A549 treated with DMSO at 1 μM for 4 hours (cell line): ENCODE measurements at places on chromosomes 1 and 21. TPM values are rescaled to one million over a fixed set of nuclear protein-coding genes. Genes with fewer than 3 reads are reported as not detected.

Gene ID3
- total RNA-seq, result 221 to 391 TPM (median 325 TPM) in 5 replicates

Gene ARHGEF16
- 3.5 to 5.8 TPM (median 5.1 TPM) in 5 replicates for total RNA-seq

Gene TSPEAR
- not detected in 5 replicates for total RNA-seq

Gene TAL1
- total RNA-seq, result not detected in 5 replicates

Gene CSF3R
- total RNA-seq, result not detected in 5 replicates

Gene GBP1
- total RNA-seq, result 0.07 to 0.16 TPM (median 0.10 TPM) in 4 of 5 replicates, not detected in the other

Gene KCNT2
- 0.05 to 0.06 TPM (median 0.05 TPM) in 3 of 5 replicates, not detected in the others for total RNA-seq

Gene ADAMTSL4
- 2.0 to 3.5 TPM (median 2.9 TPM) in 5 replicates for total RNA-seq

Gene SKI
- 19.8 to 26.8 TPM (median 24.1 TPM) in 5 replicates for total RNA-seq

Gene RAB7B
- 1.4 to 2.9 TPM (median 1.8 TPM) in 5 replicates for total RNA-seq

Gene SPRR2G
- total RNA-seq, result not detected in 5 replicates

Gene CFAP57
- total RNA-seq, result 0.31 to 0.93 TPM (median 0.34 TPM) in 5 replicates

Gene ITLN2
- total RNA-seq, result 0.14 to 0.30 TPM (median 0.14 TPM) in 3 of 5 replicates, not detected in the others

Gene TCEANC2
- total RNA-seq, result 1.6 to 4.0 TPM (median 3.1 TPM) in 5 replicates

Gene CYP4A11
- total RNA-seq, result not detected in 5 replicates

Gene IL24
- 0.16 to 0.44 TPM (median 0.40 TPM) in 5 replicates for total RNA-seq

Gene VWA5B1
- not detected in 5 replicates for total RNA-seq

Gene ZNF672
- 19.4 to 26.5 TPM (median 24.3 TPM) in 5 replicates for total RNA-seq

Gene LRRIQ3
- total RNA-seq, result 0.54 to 0.98 TPM (median 0.82 TPM) in 5 replicates

Gene DCDC2B
- total RNA-seq, result not detected in 5 replicates

Gene ADAMTS4
- total RNA-seq, result not detected in 5 replicates
